ENCODE measurements at places on chromosomes 3 and 15.

DNA sequence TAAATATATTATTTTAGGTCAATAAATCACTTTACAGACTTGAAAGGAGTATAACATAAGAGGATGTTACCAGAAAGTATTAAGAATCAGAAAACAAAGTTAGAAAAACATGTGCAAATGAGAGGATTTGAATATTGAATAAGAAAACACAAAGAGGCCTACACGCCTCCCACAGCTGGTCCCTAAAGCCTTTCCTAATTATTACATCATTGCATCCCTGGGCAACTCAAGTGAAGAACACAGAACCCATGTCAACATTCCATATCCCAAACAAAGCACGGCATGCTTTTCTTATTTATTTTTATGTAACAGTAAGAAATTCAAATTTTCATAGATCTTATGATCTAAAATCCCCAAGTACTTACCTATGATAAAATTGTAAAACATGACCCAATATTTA lies 61.2 kb downstream of the HERC1 start:
- DNase-seq: no peak

DNA sequence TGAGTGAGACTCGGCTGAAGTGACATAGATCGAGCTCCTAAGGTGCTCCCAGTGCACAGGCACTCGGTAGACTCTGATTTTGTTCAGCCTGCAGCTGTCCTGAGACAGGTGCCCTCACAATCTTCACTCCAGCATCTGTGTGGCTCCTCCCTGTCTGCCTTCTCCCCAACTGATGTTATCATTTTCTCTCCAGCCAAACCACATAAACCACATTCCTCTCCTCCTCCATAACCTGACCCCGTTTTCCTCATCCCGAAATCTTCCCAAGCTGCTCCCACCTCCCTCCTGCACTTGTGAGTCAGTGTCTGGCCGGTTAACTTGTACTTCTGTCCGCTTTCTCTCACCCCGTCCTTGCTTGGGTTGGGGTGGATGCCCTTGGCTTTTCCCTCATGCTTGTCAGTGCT lies 93.3 kb upstream of the HACD2 start:
- DNase-seq: peak; percentile 54

GRCh38 chr3:47803480-47804025 lies 615 bp downstream of the DHX30 start:
- DNase-seq: peak; percentile 7

DNA sequence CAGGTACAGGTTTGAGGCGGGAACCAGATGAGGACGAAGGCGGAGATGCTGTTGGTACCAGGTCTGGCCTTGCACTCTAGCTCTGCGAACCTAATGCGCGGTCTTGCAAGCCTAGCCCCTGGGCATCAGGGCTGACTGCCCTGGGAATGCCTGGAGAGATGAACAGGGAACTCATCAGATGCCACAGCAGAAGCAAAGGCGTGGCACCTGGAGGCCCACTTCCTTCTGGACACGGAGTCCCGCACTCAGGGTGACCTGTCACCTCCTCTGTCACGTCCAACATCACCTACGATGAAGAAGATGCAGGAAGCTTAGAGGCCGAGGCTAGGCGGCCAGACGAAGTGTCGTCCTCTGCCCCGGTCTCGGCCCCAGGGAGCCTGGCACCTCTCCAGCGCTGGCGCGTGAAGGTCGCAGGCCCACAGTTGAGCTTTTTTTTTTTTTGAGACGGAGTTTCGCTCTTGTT lies 9.4 kb downstream of the RPLP1 start:
- no peak for DNase-seq

- DNase-seq: no peak
Observed at GRCh38 chr3:129657261-129658046, 51.0 kb upstream of the PLXND1 start.

DNA sequence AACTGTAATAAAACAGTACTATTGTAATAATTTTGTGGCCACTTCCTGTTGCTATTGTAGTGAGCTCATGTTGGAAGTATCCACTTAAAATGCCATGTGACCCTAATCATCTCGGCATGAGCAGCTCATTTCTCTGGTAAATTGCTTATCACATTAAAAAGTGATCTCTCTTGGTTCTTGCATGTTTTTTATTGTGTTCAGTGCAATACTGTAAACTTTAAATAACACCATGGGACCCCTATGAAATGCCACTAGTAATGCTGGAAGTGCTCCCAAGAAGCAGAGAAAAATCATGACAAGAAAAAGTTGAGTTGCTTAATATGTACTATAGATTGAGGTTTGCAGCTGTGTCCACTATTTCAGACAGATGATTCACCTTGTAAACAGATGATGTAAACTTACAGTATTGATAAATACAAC lies 45.6 kb downstream of the NMD3 start:
- peak; percentile 49 for DNase-seq

DNA sequence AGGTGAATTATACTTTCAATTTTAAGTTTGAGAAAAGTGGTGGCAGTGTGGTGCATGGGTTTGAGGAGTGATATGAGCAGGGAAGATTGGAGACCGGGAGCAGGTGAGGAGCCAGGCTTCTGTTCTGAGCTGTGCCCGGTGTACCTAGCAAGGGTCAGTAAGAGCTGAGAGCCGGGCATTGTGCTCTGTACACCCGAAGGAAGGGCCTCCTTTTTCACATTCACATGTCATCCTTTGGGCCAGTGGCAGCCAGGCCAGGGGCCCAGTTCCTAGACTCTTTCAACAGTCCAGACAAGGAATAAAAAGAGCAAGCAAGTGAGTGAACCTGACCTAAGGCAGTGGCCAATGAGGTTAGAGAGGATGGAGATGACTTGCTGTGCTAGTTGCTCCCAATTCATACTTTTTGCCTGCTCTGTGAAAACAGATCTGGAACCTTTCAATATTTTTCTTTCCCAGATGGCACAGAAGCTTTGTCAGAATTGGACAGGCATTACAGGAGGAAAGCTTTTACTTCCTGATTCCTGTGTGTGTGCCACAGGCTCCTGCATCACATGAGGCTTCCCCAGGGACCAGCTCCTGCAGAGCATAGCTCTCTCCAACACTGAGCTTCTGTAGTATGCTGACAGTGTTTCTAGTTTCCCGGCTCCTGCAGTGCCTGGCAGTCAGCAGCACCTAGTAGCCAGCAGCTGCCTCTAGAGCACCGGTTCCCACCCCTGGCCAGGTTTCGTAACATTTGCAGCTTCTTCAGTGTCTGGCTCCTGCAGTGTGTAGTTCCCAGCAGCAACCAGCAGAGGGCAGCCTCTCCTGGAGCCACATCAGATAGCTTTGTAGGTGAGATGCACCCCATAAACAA lies 5.3 kb upstream of the TRA2B start:
- peak; percentile 83 for DNase-seq

DNA sequence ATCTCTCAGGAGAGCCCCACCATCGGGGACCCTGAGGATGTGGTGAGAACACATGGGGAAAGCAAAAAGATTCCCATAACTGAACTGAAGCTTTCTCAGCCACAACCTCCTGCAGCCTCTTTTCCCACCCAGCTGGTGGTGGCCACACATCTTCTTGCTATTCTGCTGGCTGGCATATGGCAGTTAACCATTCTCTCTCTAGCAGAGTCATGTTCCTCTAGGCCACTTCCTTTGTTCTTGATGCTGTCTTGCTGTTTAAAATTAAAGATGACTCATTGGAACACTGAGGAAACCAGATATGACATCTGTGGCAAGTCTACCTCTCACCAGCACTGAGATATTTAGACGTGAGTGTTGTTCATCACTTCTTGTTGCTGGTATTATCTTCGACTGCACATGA lies 180.3 kb upstream of the ROBO2 start:
- DNase-seq: peak; percentile 20

DNA sequence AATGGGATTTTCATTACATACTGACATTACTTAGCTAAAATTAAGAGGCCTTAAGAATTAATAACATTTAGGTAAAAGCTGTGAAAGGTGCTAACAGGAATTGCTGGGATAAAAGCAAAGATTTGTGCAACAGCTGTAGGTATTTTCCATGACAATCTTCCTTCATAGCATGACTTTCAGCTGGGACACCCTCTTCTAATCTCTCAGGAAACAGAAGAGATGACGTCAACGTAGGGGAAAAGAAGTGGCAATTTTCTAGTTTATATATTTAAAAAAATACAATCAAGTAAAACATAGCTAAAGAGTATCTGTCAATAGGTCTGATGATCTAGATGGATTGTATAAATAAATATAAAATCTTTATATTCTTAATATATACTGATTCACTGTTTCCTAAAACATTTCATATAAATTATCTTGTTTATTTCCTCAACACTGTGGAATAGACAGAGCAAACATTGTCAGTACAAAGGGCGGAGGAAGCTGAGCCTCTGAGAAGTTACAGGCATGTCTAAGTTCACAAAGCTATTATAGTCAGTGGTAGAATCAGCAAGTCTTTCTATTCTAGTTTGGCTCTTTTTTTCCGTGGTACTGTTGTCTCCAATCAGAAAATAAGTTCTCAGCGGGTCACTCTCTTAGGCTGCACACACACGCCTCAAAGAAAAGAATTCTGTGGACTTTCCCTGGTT lies 217.0 kb downstream of the P3H2 start:
- DNase-seq: no peak

- DNase-seq: no peak
Observed at GRCh38 chr3:146200461-146201220, 39.7 kb upstream of the PLOD2 start.

- DNase-seq: no peak
Observed at GRCh38 chr3:177948716-177949425, 587.4 kb upstream of the KCNMB2 start.

- no peak for DNase-seq
Observed at GRCh38 chr3:162094301-162094700, 597.7 kb downstream of the OTOL1 start.

- no peak for DNase-seq
Observed at GRCh38 chr3:12972781-12973702, 100.2 kb downstream of the IQSEC1 start.

GRCh38 chr15:55696221-55696620 lies 46.7 kb downstream of the PRTG start:
- no peak for DNase-seq

GRCh38 chr15:68028137-68028887 lies 25.8 kb upstream of the PIAS1 start:
- DNase-seq: no peak

GRCh38 chr15:63672775-63673174 lies 75.6 kb downstream of the FBXL22 start:
- no peak for DNase-seq

- DNase-seq: no peak
Observed at GRCh38 chr3:148938306-148938705, 53.0 kb upstream of the GYG1 start.

GRCh38 chr3:7518456-7518855 lies 657.5 kb downstream of the GRM7 start:
- DNase-seq: no peak

DNA sequence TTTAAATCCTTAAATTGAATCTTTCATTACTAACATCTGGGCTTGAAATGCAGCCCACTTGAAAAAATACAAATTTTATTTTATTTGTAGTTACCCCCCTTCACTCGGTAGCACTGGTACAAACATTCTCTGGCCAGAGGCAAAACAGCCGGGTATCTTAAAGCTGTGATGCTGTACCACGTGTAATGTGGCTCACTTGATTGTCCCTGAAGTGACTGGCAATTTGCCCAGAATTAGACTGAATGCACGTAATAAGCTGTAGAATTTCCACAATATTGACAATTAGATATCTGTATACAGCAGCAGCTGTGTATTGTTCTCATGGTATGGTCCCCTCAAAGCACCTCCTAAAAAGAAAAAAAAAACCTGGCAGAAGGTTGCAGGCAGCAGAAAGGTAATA lies 192.8 kb upstream of the TBC1D5 start:
- no peak for DNase-seq

- DNase-seq: no peak
Observed at GRCh38 chr15:40525855-40526254, 39.0 kb downstream of the CCDC32 start.

GRCh38 chr3:79491029-79491641 lies 276.7 kb downstream of the ROBO1 start:
- no peak for DNase-seq

DNA sequence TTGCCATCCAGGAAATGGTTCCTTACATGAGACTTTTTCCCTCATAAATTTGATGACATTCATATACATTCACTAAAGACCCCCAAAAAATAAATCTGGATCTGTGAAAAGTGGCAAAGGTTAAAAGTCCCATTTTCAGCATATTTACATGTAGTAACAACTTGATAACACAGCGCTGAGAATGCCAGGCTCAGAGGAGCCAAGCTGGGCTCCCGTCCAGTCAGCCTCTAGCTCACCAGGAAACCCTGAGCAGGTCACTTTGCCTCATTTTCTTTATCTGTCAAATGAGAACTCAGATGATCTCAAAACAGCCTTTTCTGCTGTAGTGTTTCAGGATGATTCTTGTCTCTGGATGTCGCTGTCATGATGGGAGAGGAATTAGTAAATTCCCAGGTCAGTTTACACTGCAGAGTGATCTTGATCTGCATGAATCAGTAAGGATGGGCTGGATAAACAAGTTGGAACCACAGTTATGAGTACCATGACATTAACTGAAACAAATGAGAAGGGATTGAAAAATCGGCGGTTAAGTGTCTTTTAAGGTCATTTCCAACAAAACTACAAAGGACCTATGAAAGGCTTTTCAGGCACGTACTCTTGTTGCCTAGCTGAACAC lies 82.8 kb downstream of the PPARG start:
- peak; percentile 54 for DNase-seq

- DNase-seq: no peak
Observed at GRCh38 chr3:189508784-189509501, 122.2 kb upstream of the TP63 start.

GRCh38 chr15:90327311-90327710 lies 24.8 kb upstream of the ZNF774 start:
- no peak for DNase-seq

DNA sequence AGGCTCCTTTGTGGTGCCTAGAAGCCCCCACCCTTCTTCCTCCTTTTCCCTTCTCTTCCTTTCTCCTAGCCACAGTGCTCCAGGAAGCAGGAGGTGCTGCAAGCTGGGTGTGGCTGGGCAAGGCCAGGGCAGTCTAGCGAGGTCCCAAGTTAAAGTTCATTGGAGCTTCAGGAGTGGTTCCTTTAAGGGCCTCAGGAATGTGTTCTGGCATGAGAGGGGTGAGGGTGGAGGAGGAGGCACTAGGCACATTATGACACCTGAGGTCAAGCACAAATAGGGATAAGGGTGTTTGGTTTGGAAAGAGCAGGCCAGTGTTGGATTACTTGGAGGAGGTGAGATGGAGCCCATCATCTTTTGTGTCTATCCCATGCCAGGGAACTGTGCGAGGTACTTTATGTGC lies 258.7 kb downstream of the TLE3 start:
- no peak for DNase-seq

DNA sequence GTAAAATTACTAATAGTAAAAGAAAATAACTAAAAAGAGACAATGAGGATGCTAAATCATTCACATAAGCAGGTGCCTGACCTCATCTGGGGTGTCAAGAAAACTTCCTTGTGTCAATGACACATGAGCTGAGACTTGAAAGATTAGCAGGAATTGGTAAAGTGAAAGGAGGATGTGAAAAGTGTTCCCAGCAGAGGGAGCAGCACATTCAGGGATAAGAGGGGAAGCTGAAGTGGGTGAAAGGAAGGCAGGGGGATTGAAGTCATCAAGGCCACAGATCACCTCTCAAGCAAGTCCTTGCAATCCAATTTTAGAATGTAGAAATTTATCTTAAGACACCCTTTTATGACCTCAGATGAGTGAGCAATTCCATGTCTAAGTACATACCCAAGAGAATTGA lies 60.2 kb upstream of the ACP3 start:
- DNase-seq: peak; percentile 69
